ENCODE measurements at places on chromosomes 4 and X. TPM values are rescaled to one million over a fixed set of nuclear protein-coding genes. Genes with fewer than 3 reads are reported as not detected.

GRCh38 chr4:72290737-72291136, 258.9 kb downstream of the NPFFR2 start:
- DNase-seq = no peak
- no peak overlapping the region for H3K4me3 ChIP-seq
- no peak overlapping the region for H3K27ac ChIP-seq

Gene TMSB4X
- 2,363 TPM for total RNA-seq

GRCh38 chrX:134181275-134181660, 55.7 kb upstream of the CCDC160 start:
- H3K27me3 ChIP-seq = no peaks in the 10 kb centered on the region
- H3K4me3 ChIP-seq = no peak overlapping the region
- DNase-seq = no peak
- no peaks in the 10 kb centered on the region for H3K36me3 ChIP-seq

GRCh38 chr4:150769248-150769647, 187.3 kb downstream of the MAB21L2 start:
- H3K27me3 ChIP-seq = no peaks in the 10 kb centered on the region
- H3K4me3 ChIP-seq = no peak overlapping the region
- peaks cover 11% of the 10 kb centered on the region for H3K36me3 ChIP-seq
- DNase-seq = no peak
- H3K27ac ChIP-seq = no peak overlapping the region
- no peaks in the 10 kb centered on the region for H3K4me1 ChIP-seq

Gene MAOB
- total RNA-seq = not detected

DNA sequence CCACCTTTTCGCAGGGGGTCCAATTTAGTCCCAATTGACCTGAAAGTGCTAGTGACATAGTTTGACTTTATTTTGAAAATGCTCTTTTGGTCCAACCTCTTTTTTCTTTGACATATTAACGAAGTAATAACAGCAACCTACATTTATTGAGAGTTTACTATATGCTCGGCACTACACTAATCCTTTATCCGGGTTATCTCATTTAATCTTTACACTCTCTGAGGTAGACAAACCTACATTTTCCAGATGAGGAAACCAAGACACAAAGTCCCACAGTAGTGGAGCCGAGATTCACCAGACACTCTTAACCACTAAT, 307 bp upstream of the ATRX start:
- H3K4me3 ChIP-seq = peak overlapping the region; percentile 92
- H3K27me3 ChIP-seq = no peaks in the 10 kb centered on the region
- H3K36me3 ChIP-seq = peaks cover 8% of the 10 kb centered on the region
- peaks cover 19% of the 10 kb centered on the region for H3K4me1 ChIP-seq
- H3K27ac ChIP-seq = peak overlapping the region; percentile 56

GRCh38 chr4:87391576-87392054, 627 bp upstream of the HSD17B11 start:
- no peaks in the 10 kb centered on the region for H3K36me3 ChIP-seq
- H3K27me3 ChIP-seq = no peaks in the 10 kb centered on the region
- no peak overlapping the region for H3K27ac ChIP-seq
- no peak for DNase-seq

GRCh38 chr4:75345423-75345822, 168.8 kb downstream of the RCHY1 start:
- H3K27me3 ChIP-seq = no peaks in the 10 kb centered on the region
- H3K4me3 ChIP-seq = no peak overlapping the region
- no peak overlapping the region for H3K27ac ChIP-seq

- no peak for DNase-seq
- H3K27ac ChIP-seq = no peak overlapping the region
- no peaks in the 10 kb centered on the region for H3K4me1 ChIP-seq
These were observed 756.3 kb downstream of the CCSER1 start for GRCh38 chr4:90883519-90883918.

- H3K27me3 ChIP-seq = no peaks in the 10 kb centered on the region
- H3K36me3 ChIP-seq = no peaks in the 10 kb centered on the region
- no peaks in the 10 kb centered on the region for H3K4me1 ChIP-seq
- DNase-seq = no peak
- no peak overlapping the region for H3K27ac ChIP-seq
These were observed 1.6 kb downstream of the CXCL1 start for GRCh38 chr4:73870768-73871167.

DNA sequence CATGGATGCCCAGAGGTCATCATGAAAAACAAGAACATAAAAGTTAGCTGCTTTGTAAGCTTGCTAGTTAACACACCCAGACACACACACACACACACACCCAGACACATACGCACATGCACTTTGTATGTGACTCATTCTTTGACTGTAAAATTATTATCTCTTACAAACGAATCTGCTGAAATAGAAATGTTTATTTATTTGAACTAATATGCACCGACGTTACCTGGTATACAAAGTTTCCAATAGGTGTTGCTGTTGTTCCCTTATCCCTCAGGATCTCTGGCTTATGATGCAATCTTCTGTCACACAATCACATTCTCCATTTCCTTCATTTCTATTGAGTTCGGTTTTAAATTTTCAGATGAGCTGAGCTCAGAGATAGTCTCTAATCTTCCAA, 209.3 kb downstream of the PTTG2 start:
- H3K36me3 ChIP-seq = no peaks in the 10 kb centered on the region
- no peaks in the 10 kb centered on the region for H3K4me1 ChIP-seq
- no peak overlapping the region for H3K4me3 ChIP-seq
- no peak for DNase-seq
- H3K27ac ChIP-seq = no peak overlapping the region

- no peaks in the 10 kb centered on the region for H3K36me3 ChIP-seq
- H3K4me1 ChIP-seq = peaks cover 67% of the 10 kb centered on the region
- no peak overlapping the region for H3K27ac ChIP-seq
- DNase-seq = no peak
- no peak overlapping the region for H3K4me3 ChIP-seq
These were observed 349.7 kb upstream of the SLC7A11 start for GRCh38 chr4:138591808-138592207.

DNA sequence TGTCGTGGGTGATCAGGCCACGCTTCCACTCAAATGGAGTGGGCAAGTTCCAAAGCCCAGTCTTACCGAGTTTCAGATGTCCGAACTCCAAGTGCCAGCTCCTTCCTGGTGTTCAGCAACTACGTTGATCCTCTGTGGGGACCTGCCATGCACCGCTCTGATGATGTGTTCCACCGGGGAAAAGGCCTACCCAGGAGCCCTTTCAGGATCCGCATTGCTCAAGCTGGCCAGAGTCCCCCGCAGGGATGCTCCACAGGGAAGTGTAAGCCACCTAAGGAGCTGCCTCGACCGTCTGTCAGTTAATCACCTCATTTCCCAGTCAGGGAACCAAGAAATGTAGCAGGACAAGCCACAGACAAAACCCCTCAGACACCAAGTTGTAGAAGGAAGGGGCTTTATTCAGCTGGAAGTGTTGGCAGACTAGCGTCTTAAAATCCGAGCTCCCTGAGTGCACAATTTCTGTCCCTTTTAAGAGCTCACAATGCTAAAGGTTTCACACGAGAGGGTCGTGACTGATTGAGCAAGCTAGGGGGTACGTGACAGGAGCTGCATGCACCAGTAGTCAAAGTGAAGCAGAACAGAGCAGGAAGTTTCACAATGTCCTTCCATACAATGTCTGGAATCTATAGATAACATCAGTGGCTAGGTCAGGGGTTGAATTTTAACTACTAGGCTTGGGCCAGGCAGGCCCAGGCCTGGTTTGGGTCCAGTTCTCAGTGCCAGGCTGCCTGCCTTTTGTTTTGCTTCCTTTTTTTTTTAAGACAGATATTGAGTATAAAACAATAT, 126.2 kb upstream of the ZDHHC15 start:
- H3K4me1 ChIP-seq = no peaks in the 10 kb centered on the region
- no peaks in the 10 kb centered on the region for H3K36me3 ChIP-seq
- no peak overlapping the region for H3K4me3 ChIP-seq
- H3K27me3 ChIP-seq = no peaks in the 10 kb centered on the region
- DNase-seq = no peak

Gene TRIM60
- total RNA-seq = not detected

- H3K36me3 ChIP-seq = no peaks in the 10 kb centered on the region
- no peak overlapping the region for H3K4me3 ChIP-seq
- no peaks in the 10 kb centered on the region for H3K4me1 ChIP-seq
- no peaks in the 10 kb centered on the region for H3K27me3 ChIP-seq
These were observed 55.3 kb upstream of the GNRHR start for GRCh38 chr4:67809502-67809901.

All from Karpas-422 (cell line).